Suppressor macrophage treated with lipopolysaccharide for 1 hour (primary cell): ENCODE measurements at places on chromosomes 1 and 21.

DNA sequence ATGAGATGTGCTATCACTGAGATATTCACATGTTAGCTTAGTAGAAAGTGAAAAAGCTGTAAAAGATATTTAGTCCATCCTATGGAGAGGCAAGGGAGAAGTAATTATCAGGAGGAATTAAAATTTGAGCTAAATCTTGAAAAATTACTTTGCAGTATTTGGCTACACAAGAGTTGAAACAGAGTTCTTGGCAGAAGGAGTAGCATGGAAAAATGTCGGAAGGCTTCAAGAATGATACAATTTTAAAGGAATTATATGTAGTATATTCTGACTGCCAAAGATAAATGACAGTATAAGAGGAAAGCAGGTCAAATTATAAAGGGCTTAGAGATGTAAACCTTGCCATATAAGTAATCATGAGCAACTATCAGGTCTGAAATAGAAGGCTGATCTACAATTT lies 518.9 kb downstream of the BRINP3 start:
- no peak for DNase-seq

DNA sequence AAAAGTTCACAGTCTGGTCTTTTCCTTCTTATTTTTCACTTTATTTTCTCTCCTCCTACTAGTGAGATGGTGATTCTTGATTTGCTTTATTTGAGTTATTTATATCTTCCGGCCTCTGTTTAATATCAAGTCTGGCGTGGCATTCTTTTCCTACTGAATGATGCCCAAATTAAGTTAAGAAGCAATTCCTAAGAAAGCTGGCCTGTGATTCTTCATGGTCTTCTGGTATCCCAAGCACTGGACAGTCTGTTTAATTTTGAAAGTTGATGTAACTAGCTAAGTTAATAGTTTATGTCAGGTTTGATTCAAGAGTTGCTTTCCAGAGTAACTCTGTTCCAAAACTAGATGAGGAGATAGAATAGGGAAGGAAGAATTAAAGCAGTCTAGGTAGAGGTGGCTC lies 9.2 kb upstream of the ENAH start:
- no peak for DNase-seq

GRCh38 chr1:47782414-47783166 lies 214.6 kb downstream of the TRABD2B start:
- no peak for DNase-seq

- DNase-seq: peak; percentile 80
These were observed 48.7 kb upstream of the KIRREL1 start for GRCh38 chr1:157944663-157945280.

- no peak for DNase-seq
These were observed 53.6 kb downstream of the WARS2 start for GRCh38 chr1:119086830-119087229.

GRCh38 chr1:200179126-200179780 lies 151.7 kb downstream of the NR5A2 start:
- no peak for DNase-seq

DNA sequence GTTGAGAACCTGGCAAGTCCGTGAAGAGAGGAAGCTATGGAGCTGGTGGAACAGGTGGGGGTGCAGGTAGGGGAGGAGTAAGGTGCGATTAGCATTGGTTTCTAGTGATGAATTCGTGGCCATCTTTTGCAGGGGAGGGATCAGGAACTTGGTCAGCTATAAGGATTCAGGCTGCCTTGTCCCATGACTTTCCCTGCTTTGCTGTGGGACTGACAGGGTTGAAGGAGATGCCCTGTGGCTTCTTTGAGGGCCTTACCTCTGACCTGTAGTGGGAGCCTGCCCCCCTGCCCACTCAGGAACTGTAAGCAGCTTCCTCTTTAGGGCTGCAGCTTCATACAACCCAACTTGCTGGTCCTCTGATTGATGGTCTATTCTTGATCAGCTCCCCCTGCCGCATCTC lies 84.7 kb upstream of the CD34 start:
- DNase-seq: no peak

GRCh38 chr1:66452982-66453381 lies 81.0 kb upstream of the SGIP1 start:
- no peak for DNase-seq

- peak; percentile 64 for DNase-seq
These were observed 238.0 kb upstream of the TMEM51 start for GRCh38 chr1:14915356-14916054.

- DNase-seq: no peak
These were observed 25.7 kb upstream of the MACF1 start for GRCh38 chr1:39178541-39179431.

GRCh38 chr1:37038227-37039093 lies 4.1 kb upstream of the GRIK3 start:
- no peak for DNase-seq

DNA sequence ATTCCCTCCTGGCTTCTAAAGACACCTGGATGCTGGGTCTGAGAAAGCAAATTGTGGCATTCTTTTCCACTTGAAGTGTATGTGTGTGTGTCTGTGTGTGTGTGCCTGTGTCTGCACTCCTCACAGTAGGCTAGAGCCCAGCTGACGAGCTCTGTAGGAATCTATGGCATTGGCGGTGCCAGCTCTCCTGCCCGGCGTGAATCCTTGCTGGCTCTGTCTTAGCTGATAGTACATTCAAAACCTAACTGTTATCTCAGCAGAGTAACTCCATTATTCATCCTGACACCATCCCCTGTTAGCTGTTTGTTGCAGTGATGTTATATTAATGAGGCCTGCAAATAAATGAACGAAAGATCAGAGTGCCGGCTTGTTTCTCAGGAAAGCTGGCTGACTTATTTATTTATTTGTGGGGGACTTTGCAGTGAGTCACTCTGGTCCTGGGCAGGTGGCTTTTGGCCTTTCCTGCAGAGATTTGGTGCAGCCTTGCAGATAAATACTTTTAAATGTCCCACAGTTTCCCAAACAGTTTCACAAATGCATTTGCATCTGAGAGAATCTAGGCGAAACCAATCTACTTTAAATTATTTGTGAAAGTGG lies 160.6 kb upstream of the CD34 start:
- no peak for DNase-seq

DNA sequence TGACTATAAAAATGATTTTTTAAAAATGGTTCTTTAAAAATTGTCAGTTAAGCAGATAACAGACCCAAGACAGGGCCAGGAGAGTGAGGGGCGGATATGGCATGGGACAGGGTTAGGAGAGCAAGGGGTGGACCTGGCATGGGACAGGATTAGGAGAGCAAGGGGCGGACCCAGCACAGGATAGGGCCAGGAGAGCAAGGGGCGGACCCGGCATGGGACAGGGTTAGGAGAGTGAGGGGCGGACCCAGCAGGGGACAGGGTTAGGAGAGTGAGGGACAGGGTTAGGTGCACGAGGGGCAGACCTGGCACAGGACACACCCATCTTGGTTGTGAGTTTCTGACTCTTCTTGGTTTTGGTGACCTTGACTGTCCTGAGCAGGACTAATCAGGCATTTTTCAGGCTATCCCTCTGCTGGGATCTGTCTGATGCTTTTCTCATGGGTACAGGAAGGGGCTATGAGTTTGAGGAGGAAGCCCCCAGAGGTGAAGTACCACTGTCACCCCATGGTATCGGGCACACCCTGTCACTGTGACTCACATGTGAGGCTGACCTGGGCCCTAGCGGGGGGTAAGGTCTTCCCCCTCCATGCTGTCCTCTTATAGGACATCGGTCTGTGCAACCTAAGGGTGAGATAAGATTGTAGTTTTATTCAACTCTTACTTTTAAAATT lies 159.0 kb upstream of the COL6A1 start:
- DNase-seq: no peak

- peak; percentile 40 for DNase-seq
These were observed 235.2 kb downstream of the KCNT2 start for GRCh38 chr1:196372896-196373536.

GRCh38 chr1:32516402-32516801 lies 22.8 kb upstream of the ZBTB8A start:
- no peak for DNase-seq

DNA sequence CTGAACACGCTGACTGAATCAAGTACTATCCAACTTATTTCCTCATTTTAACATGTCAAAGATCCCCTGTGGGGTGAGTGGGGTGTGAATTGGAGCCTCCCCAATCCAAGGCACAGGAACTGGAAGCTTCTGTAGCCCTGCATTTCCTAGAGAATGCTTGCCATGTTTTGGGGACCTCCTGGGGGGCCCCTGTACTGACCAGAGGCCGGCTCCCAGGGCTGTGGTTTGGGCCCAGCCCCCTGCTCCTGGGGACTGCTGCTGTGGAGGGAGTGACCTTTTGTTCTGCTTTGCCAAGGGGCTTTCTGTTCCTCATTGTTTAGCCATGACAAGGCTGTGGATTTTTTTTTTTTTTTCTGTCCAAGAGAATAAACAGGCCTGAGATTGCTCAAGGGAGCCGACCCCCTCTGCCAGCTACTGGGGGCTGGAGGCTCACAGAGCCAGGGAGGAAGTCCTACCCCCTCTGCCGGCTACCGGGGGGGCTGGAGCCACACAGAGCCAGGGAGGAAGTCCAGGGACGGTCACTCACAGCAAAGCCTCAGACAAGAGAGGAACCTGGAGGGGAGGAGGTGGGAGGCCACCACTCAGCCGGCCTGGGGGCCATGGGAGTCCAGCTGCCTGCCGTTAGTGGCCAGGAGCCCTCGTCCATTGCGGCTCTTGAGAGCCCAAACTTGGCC lies 17.4 kb downstream of the TNFRSF1B start:
- DNase-seq: peak; percentile 94

DNA sequence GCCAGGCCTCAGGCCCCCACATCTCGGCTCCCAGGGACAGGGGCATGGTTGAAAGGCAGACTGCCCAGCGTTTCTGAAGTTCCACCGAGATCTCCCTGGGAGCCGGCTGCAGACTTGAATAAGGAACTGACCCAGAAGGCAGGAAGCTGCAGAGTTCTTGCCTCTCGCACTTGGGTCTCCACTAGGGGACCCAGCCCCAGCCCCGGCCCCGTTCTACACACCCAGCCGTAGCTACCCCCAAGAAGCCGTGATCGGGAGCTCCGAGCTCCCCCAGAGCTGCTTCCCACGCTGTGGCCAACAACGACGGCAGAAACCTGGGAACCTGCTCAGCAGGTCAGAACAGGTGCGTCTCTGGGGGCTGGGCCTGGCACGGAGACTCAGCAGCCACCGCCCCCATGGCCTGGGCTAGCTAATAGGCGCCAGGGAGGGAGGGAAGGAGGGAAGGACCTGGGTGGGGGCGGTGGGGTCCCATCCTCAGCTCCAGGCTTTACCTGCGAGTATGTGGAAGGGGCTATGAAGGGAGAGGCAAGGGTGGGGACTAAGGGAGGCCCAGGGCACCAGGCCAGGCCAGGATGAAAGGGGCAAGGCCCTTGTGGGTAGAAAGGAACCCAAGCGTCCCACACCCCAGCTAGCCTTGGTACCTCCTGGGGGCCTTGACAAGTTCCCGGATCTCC lies at the start of gene NECTIN4:
NECTIN4 (minus strand) TSS at position 308 of the 674 bp plus-strand sequence; CDS start at position 46, 262 bp downstream.
- peak; percentile 66 for DNase-seq

- no peak for DNase-seq
These were observed 62.1 kb downstream of the STUM start for GRCh38 chr1:226610671-226611070.
